Pulmonary artery endothelial cell (primary cell): ENCODE measurements at places on chromosomes 16 and 17. TPM values are rescaled to one million over a fixed set of nuclear protein-coding genes. Genes with fewer than 3 reads are reported as not detected.

The SCNN1B gene
- total RNA-seq = not detected in 2 replicates

The ZNF597 gene
- total RNA-seq = 2.2 and 2.9 TPM in 2 replicates

The CTRB2 gene
- not detected in 2 replicates for total RNA-seq

The CNTNAP1 gene
- 30.9 and 35.4 TPM in 2 replicates for total RNA-seq

The CMTM2 gene
- total RNA-seq = not detected in 2 replicates

The MT1E gene
- 132 and 284 TPM in 2 replicates for total RNA-seq

The GAA gene
- 16.9 and 17.6 TPM in 2 replicates for total RNA-seq

The HSF5 gene
- total RNA-seq = 0.04 and 0.07 TPM in 2 replicates

The CSNK2A2 gene
- 45.0 and 49.7 TPM in 2 replicates for total RNA-seq

The PPM1E gene
- total RNA-seq = 0.28 TPM in 1 of 2 replicates, not detected in the other

The ZG16 gene
- total RNA-seq = not detected in 2 replicates

The DCAF7 gene
- total RNA-seq = 24.0 and 31.3 TPM in 2 replicates

The STH gene
- not detected in 2 replicates for total RNA-seq

The RND2 gene
- 0.35 and 0.46 TPM in 2 replicates for total RNA-seq

The CPPED1 gene
- 31.4 and 36.6 TPM in 2 replicates for total RNA-seq

The IGSF6 gene
- not detected in 2 replicates for total RNA-seq

The PRAC2 gene
- not detected in 2 replicates for total RNA-seq

The KCNAB3 gene
- 0.20 and 0.32 TPM in 2 replicates for total RNA-seq

The CACNG1 gene
- total RNA-seq = not detected in 2 replicates

The SLC13A2 gene
- not detected in 2 replicates for total RNA-seq

The KRT34 gene
- total RNA-seq = not detected in 2 replicates

The C16orf96 gene
- total RNA-seq = not detected in 2 replicates

The TAT gene
- not detected in 2 replicates for total RNA-seq

The AFMID gene
- total RNA-seq = 46.6 and 49.5 TPM in 2 replicates

The SOX8 gene
- 0.25 and 0.99 TPM in 2 replicates for total RNA-seq

The GAST gene
- total RNA-seq = not detected in 2 replicates

The FOXJ1 gene
- not detected in 2 replicates for total RNA-seq

The TNFRSF17 gene
- not detected in 2 replicates for total RNA-seq

The FBXW10 gene
- total RNA-seq = under 0.01 TPM in 1 of 2 replicates, not detected in the other

The GJD3 gene
- 0.20 and 0.35 TPM in 2 replicates for total RNA-seq

The GINS2 gene
- total RNA-seq = 8.8 and 13.3 TPM in 2 replicates

The KRTAP1-5 gene
- total RNA-seq = not detected in 2 replicates

The CHST5 gene
- total RNA-seq = not detected in 2 replicates

The SLC16A13 gene
- 0.92 and 1.4 TPM in 2 replicates for total RNA-seq

The RNF157 gene
- total RNA-seq = 0.04 and 0.26 TPM in 2 replicates

The TTLL6 gene
- total RNA-seq = not detected in 2 replicates

The SHISA6 gene
- total RNA-seq = not detected in 2 replicates

The NHLRC4 gene
- 0.71 and 2.1 TPM in 2 replicates for total RNA-seq

The LRRC75A gene
- total RNA-seq = 2.0 and 3.6 TPM in 2 replicates

The KRTAP2-4 gene
- total RNA-seq = not detected in 2 replicates

The DPEP1 gene
- total RNA-seq = 0.07 and 0.39 TPM in 2 replicates

The ACSM2A gene
- total RNA-seq = not detected in 2 replicates

The RAPGEFL1 gene
- 0.46 and 0.99 TPM in 2 replicates for total RNA-seq

The MYO1D gene
- total RNA-seq = 49.0 and 76.4 TPM in 2 replicates

The SLC6A2 gene
- not detected in 2 replicates for total RNA-seq

The ABCA9 gene
- 5.7 and 13.9 TPM in 2 replicates for total RNA-seq

The POLR2C gene
- 136 and 144 TPM in 2 replicates for total RNA-seq

The AATF gene
- 32.5 and 36.7 TPM in 2 replicates for total RNA-seq

The GUCY2D gene
- total RNA-seq = not detected in 2 replicates

The BIRC5 gene
- total RNA-seq = 61.7 and 109 TPM in 2 replicates

The LGALS9B gene
- not detected in 2 replicates for total RNA-seq

The C17orf100 gene
- total RNA-seq = 0.35 and 0.40 TPM in 2 replicates

The G6PC1 gene
- total RNA-seq = not detected in 2 replicates

The AANAT gene
- not detected in 2 replicates for total RNA-seq

The BRIP1 gene
- 7.1 and 7.9 TPM in 2 replicates for total RNA-seq

The MT2A gene
- total RNA-seq = 227 and 304 TPM in 2 replicates

The EVPLL gene
- total RNA-seq = not detected in 2 replicates

The RPTOR gene
- total RNA-seq = 19.6 and 26.2 TPM in 2 replicates

The SDR42E1 gene
- 0.40 and 3.3 TPM in 2 replicates for total RNA-seq
